Stimulated activated CD4-positive, alpha-beta T cell treated with anti-CD3 and anti-CD28 coated beads, Interleukin-15, amount 100 ng/mL, for 1 hour (primary cell): ENCODE measurements at places on chromosomes 13 and 19.

- DNase-seq = no peak
These were observed 15.0 kb downstream of the BICRA start for GRCh38 chr19:47623921-47624391.

GRCh38 chr13:75652726-75653125 lies 16.6 kb downstream of the LMO7 start:
- no peak for DNase-seq

DNA sequence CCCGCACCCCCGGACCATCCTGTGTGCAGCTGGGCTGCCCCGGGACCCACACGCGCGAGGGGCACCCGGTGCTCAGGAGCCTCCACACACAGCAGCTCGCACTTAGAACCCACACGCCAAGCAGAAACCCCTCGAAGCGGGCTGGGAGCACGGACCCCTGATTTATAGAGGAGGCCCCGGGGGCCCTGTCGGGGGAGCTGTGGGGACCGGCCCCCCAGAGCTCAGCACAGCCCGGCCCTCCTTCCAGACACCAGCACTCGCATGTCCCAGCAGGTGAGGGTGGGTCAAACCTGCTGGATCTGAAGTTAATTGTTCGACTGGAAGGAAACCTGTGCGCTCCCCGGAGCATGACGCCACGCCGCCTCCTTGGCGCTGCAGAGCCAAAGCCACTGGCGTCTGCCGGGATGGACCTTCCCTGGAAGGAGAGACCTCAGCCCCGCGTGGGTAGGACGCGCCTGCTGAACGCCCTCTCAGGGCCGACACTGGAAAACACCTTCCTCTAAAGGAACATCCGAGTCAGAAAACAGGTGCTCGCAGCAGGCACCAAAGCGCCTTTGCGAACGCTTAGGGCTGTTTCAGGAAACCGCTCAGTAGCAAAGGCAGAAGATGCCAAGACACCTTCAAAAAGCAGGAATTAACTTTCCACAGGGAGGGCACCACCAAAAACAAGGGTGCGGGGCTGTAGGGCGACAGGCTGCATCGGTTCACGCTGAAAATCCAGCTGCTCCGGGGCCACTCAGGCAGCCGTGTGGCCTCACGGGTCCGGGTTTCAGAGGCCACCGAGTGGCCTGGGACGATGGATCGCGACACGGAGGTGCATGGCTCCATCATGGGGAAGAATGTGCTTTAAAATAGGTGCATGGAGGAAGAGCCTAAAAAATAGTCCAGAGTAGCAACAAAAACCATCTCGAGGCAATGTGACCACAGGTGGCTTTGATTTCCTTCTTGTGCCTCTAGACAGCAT lies 37.8 kb upstream of the GRTP1 start:
- no peak for DNase-seq

DNA sequence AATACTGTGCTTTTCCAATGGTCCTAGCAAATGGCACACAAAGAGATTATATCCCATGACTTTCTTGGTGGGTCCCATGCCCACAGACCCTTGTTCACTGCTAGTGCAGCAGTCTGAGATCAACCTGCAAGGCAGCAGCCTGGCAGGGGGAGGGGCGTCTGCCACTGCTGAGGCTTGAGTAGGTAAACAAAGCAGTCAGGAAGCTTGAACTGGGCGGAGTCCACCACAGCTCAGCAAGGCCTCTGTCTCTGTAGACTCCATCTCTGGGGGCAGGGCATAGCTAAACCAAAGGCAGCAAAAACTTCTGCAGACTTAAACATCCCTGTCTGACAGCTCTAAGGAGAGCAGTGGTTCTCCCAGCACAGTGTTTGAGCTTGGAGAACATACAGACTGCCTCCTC lies 82.9 kb downstream of the ZNF737 start:
- DNase-seq = no peak

- no peak for DNase-seq
These were observed 2.4 kb downstream of the GPX4 start for GRCh38 chr19:1105873-1106840.

DNA sequence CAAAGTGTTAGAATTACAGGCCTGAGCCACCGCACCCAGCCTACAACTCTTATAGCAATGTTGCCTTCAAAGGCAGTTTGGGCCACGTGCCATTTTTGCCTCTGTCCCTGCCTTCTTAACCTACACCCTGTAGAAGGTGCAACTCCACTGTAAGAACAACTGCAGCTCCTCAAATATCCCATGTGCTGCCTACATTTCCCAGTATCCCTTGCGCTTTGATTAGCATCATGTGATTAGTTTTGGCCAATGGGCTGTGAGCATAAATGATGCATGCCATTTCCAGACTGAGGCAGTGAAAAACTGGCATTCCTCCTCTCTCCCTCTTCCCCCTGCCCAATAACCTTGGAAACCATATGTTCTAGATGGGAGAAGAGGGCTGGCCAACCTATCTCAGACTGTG lies 75.2 kb upstream of the MRI1 start:
- DNase-seq = no peak

DNA sequence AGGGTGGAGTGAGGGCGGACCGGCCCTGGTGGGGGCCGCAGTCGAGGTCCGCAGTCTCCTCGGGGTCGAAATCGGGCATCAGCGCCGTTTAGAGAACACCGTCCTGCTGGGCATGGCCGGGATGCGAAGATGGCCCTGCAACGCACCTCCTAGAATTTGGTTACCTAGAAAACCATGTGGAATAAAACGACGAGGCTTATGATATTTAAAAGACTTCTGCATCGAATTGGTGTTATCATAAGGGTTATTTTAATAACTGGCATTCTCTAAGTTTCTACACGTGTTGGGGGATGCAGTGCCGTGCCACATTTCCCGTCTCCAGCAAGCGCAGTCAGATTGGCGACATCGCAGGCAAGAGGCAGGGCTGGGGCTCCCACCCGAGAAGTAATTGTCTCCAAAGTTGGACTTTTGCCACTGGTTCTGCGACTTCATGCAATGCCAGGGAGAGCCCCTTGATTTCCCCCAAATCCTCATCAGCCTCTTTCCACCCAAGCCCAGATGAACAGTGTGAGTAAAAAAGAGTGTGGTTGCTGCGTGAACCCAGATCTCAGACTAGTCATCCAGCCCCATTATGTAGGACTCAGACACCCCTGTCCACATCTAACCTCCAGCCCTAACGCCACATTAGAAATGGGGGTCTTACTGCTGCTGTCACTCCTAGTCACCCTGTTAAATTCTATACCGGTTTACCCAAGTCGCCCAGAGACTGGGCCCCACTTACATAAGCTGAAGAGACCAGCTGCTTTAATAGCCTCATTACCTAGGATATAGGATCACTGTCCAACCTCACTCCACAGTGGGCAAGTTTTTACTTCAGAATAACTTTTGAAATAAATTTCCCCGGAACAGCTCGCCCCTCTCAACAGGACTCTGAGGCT lies 571 bp upstream of the DHRS12 start:
- no peak for DNase-seq

- no peak for DNase-seq
These were observed 32.3 kb downstream of the LPAR6 start for GRCh38 chr13:48380581-48380980.

DNA sequence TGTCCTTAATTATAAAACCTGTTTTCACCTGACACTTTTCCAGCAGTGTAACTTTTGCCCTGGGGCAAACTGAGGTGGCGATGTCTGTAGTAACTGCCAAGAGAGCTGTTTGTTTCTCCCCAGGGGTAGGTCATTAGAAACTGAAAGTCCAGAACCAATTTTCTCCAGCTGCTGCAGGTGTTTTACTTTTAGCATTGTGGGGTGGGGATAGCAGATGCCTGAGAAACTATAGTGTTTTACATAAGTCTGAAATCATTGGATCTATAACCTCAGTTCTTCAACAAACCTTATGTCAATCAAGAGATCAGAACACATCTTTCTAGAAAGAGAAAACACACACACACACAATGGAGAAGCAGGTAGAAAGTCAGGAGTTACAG lies 92.7 kb downstream of the LHFPL6 start:
- DNase-seq = no peak

GRCh38 chr13:44976949-44977583 lies 12.2 kb downstream of the NUFIP1 start:
- no peak for DNase-seq

- no peak for DNase-seq
These were observed 1519.2 kb downstream of the EFNB2 start for GRCh38 chr13:105016266-105016665.

DNA sequence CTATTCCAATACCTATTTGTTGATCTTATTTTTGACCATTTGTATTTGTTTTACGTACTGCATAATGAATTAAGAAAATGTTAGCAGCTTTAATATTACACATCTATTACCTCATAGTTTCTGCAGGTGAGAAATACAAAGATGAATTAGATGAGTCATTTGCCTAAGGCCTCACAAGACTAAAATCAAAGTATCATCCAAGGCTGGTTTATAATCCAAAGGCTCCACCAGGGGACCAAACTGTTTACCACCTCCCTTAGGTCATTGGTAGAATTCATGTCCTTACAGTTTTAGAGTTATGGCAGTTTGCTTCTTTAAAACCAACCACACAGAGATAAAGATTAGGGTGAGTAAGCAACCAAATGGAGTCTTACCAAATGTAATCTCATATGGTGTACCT lies 848.1 kb downstream of the SLITRK6 start:
- no peak for DNase-seq

- DNase-seq = no peak
These were observed 823 bp upstream of the ZNF567 start for GRCh38 chr19:36686365-36687213.

DNA sequence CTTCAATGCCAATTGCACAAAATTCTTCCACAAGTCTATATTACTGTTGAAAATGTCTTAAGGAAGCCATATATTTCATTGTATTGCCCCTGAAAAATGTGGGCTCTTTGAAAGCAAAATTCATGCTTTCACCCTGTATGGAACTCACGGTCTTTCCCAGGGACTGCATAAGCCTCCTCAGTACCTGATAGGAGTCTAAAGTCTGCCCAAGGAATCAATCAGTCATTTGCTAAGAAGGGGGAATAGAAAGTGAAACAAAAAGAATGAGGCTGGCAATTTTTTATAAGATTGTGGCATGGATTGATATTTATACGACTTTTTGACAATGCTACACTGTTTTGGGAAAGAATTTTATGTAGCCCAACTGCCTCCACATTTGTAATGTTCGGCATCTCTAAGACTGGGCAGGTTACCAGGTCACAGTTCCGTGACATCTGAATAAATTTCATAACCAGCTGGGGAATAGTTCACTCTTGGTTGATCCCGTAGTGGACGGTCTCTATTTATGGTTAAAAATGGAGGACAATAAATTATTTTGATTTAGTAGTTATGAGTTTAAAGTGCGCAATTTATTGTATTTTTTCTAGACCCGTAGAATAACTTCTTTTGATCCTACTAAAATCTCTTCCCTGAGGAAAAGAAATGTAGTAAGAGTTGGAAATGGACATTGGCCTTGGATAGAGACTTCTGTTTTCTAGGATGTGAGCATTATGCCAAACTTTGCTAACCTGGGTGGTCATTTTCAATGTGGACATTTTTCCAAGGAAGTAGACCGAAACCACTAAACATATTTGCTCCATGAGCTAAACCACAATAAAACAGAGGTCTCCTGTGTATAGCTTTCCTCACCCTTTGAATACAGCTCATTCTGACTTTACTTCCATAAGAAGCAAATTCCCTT lies 1585.4 kb downstream of the EFNB2 start:
- no peak for DNase-seq

- no peak for DNase-seq
These were observed 81.5 kb upstream of the TNFSF11 start for GRCh38 chr13:42492372-42492920.

- DNase-seq = no peak
These were observed 8.3 kb downstream of the LCP1 start for GRCh38 chr13:46173656-46174055.

- DNase-seq = peak; percentile 23
These were observed 523 bp downstream of the ELAVL1 start for GRCh38 chr19:8004723-8005513.

DNA sequence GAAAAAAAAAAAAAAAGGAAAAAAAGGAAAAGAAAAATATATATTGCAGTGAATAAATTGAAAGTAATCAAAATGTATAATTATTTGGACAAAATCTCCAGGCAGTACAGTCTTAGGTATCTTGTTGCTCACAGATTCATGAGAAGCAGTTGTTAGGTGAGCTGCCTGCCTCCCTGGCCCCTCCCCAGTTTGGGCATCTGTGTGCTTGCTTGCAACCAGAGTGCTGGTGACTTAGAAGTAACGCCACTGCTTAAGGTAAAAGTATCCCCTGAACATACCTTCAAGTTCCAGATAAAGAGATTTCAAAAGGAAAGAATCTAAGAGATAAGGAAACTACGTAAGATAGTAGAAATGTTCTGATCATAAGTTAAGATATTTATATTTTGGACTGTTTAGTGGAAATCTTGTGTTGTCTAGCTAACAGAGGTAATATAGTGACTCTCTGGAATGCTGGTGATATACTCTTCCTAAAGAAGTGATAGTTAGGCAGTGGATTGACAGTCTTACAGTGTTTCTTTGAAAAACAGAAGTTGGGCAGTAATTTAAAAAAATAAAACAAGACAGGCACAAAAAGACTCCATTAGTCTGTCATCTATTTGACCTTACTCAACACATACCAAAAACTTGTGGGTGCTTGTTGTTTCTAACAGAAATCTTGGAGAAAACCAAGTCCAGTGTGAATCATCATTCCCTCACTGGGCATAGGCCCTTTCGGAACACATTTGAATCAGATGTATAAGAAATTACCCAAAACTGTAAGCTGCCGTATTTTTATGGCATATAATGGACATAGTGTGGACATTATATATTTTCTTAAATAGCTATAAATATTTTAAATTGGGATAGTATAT lies 38.3 kb upstream of the KCTD4 start:
- DNase-seq = no peak

- DNase-seq = no peak
These were observed 147.4 kb downstream of the RNF17 start for GRCh38 chr13:24911133-24911908.

DNA sequence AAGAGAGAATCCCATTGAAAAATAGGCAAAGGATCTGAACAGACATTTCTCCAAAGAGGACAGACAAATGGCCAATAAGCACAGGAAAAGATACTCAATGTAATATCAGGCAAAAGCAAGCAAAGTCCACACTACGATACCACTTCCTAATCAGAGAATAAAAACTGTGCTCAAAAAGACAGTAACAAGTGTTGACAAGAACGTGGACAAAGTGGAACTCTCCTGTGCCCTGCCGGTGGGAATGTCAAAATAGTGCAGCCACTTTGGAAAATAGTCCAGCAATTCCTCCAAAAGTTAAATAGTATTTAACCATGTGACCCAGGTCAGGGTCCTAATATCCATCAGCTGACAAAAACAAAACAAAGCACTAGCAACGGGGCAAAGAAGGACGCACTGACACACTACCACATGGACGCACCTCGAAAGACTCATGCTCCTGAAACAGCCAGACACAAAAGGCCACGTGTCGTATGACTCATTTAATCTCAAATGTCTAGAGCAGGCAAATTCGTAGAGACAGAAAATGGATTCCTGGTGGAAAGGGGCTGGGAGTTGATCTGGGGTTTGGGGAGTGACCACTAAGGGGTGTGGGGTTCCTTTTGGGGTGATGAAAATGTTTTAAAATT lies 5.2 kb downstream of the MIER2 start:
- DNase-seq = no peak

GRCh38 chr13:110062077-110062776 lies 244.7 kb downstream of the COL4A1 start:
- DNase-seq = no peak
